ENCODE measurements at places on chromosomes 1 and 21.

DNA sequence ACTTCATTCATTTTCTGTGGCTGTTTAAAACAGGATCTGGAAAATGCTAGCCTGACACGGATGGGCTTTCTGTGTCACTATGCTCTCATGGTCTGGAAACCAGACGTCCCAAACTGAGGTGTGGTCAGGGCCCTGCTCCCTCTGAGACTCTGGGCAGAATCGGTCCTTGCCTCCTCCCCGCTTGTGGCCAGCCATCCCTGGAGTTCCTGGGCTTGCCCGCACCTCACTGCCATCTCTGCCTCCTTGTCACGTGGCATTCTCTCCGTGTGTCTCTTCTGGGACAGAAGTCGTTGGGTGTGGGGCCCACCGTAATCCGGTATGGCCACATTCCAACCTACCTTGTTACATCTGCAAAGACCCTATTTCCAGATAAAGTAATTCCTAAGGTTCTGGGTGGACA, 10.1 kb upstream of the ACTRT2 start:
- no peak for DNase-seq

DNA sequence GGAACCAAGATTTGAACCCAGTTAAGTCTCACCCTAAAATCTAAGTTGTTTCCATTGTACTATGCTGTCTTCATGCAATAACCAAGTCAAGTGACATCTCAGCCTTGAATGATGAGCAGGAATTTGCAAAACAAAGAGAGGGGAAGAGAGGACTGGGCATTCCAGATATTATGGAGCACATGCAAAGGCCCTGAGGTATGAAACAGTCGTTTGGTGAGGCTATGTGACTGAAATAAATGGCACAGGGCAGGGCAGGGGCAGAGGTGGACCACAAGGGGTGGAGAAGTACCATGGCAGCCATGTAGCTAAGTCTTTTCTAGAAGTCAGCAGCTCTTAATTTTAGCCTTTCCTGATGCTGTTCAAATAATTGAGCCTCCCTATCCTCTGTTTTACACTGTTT, 37.6 kb upstream of the RAP1A start:
- no peak for DNase-seq

GRCh38 chr1:47507881-47508701, 70.2 kb downstream of the FOXD2 start:
- peak; percentile 40 for DNase-seq

GRCh38 chr1:167328306-167328815, 107.7 kb downstream of the POU2F1 start:
- no peak for DNase-seq

DNA sequence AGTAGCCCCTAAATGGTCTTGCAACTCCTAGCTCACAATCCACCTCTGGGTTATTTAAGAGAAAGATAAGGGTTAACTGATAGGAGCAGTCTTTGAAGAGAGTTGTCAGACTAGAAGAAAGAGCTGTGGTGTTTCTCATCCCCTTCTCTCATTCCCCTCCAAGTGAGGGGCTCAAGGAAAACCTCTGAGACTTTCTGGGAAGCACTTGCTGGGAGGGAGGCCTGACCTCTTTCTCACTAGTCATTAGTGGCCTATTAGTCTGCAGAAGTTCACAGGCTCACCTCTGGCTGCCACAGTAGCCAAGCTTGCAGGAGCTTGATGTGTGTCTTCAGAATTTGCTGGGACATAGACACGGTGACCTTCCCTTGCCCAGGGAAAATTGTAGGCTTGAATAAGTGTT, 6.2 kb upstream of the GPR89A start:
- no peak for DNase-seq

- DNase-seq = no peak
These were observed 174.8 kb downstream of the ASTN1 start for GRCh38 chr1:176989754-176990153.
